ENCODE measurements at places on chromosomes 1 and 21.
A peak's percentile ranks its signal among the peaks of the same experiment; 100 is the strongest.

- no peaks in the 10 kb centered on the region for H3K36me3 ChIP-seq
- DNase-seq, result no peak
- H3K4me3 ChIP-seq, result no peak overlapping the region
- no peaks in the 10 kb centered on the region for H3K27me3 ChIP-seq
- no peaks in the 10 kb centered on the region for H3K4me1 ChIP-seq
- H3K27ac ChIP-seq, result no peak overlapping the region
These were observed 32.8 kb upstream of the CD1D start for GRCh38 chr1:158147869-158148268.

DNA sequence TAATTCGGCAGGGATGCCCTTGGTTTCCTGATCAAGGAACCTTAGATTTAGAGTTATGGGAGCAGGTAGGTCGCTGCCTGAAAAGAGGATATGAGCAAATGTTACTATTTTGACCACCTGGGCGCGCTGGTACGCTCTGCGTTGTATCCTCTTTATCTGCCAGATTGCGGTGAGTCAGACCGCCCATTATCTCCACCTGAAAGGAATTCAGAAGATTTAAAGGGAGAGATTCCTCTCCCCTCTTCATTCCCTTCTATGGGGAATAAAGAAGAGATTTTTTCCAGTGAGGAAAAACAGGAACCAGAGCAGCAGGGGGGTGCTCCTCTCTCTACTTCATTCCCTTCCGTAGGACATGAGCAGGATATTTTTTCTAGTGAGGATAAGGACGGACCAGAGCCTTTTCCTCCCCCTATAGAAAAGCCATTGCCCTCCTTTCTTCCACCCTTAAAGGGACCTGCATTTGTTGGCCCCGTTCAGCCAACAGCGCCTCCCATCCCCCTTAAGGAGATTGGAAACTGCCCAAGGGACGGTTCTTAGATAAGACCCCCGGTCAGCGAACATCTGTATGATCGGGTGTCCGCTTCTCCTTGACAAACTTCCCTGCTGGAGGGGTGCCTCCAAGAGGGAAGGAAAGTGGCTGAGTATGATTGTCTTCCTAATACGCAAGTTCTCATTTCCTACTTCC, 34.1 kb downstream of the CLCA1 start:
- H3K4me3 ChIP-seq, result no peak overlapping the region
- H3K27me3 ChIP-seq, result no peaks in the 10 kb centered on the region
- H3K27ac ChIP-seq, result peak overlapping the region; percentile 92
- no peaks in the 10 kb centered on the region for H3K36me3 ChIP-seq
- DNase-seq, result peak; percentile 98

- no peaks in the 10 kb centered on the region for H3K36me3 ChIP-seq
- DNase-seq, result no peak
- H3K4me3 ChIP-seq, result no peak overlapping the region
These were observed 53.4 kb downstream of the DUSP10 start for GRCh38 chr1:221688488-221688843.

- DNase-seq, result peak; percentile 36
- H3K36me3 ChIP-seq, result no peaks in the 10 kb centered on the region
- no peaks in the 10 kb centered on the region for H3K4me1 ChIP-seq
- H3K27me3 ChIP-seq, result no peaks in the 10 kb centered on the region
- no peak overlapping the region for H3K4me3 ChIP-seq
These were observed 9.4 kb upstream of the KCNC4 start for GRCh38 chr1:110200666-110201065.
